ENCODE measurements at places on chromosomes 5 and 9.

GRCh38 chr5:57366744-57367143 lies 115.9 kb downstream of the ACTBL2 start:
- no peaks in the 10 kb centered on the region for H3K4me1 ChIP-seq
- H3K27me3 ChIP-seq = no peaks in the 10 kb centered on the region
- peak; percentile 39 for DNase-seq
- no peak overlapping the region for H3K27ac ChIP-seq
- H3K36me3 ChIP-seq = no peaks in the 10 kb centered on the region
- no peak overlapping the region for H3K4me3 ChIP-seq

DNA sequence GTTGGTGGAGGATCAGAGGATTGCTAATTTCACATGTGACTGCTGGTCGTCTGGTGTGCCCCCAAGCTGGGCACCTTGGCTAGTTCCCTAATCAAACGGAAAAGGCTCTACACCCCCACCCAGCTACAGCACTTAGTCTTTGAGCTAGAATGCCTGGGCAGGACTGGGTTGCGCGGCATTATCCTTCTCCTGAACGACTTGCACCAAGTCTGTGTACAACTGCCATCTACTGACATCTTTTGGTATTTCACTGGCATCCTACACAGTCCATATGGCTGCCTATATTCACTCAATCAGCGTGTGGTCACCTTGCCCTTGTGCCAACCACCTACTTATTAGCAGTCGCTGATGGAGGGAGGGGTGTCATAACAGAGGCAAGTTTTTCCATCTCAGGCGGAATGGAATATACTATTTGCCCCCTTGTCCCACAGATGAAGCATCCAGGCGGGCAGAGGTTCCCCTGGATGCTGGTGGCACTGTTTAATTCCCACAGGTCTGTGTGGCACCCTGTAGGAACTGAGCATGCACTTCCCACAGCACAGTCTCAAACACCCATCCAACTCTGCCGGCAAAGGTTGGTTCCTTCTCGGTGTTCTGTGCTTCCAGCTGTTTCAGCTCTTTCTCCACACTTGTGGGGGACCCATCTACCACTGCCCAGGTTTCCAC lies 150.1 kb downstream of the OSTF1 start:
- H3K4me3 ChIP-seq = no peak overlapping the region
- H3K27me3 ChIP-seq = no peaks in the 10 kb centered on the region
- peak; percentile 55 for DNase-seq
- H3K36me3 ChIP-seq = no peaks in the 10 kb centered on the region
- no peak overlapping the region for H3K27ac ChIP-seq

DNA sequence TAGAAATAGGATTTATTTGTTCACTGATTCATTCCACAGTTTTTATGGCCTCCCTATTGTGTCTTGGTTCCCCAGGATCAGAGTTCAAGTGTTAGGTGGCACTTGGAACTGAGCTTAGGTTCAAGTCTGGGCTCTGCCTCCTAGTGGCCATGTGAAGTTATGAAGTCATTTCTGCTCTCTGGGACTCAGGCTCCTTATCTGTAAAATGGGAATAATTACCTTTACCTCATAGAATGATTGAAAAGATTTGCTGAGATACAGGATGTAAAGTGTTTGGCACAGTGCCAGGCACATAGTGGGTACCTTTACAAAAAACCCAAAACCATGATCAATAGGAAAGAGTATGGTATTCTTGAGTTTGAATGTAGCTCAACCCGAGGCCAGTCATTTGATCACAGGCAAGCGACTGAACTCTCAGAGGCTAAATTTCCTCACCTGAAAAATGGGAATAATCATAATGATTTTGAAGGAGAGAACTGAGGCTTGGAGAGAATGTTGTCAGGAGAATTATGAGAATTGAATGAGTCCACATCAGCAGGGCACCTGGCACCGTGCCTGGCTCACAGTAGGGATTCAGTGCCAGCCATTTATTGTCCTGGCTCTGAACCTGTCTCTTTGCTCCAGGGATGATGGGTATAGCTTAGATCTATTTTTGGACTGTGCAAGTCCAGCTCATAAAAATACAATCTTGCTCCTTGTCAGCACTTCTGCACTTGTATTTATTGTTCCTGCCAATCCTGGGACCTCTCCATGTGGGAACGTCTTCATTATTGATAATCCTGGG lies 10.8 kb downstream of the NSG2 start:
- no peak overlapping the region for H3K4me3 ChIP-seq
- no peak overlapping the region for H3K27ac ChIP-seq
- no peaks in the 10 kb centered on the region for H3K27me3 ChIP-seq
- H3K36me3 ChIP-seq = no peaks in the 10 kb centered on the region
- no peak for DNase-seq

- H3K27ac ChIP-seq = no peak overlapping the region
- no peak for DNase-seq
- H3K36me3 ChIP-seq = no peaks in the 10 kb centered on the region
- peaks cover 10% of the 10 kb centered on the region for H3K4me1 ChIP-seq
- peak overlapping the region; percentile 5 for H3K4me3 ChIP-seq
These were observed 176.4 kb upstream of the PITX1 start for GRCh38 chr5:135210286-135211055.

- H3K27ac ChIP-seq = peak overlapping the region; percentile 75
- H3K27me3 ChIP-seq = no peaks in the 10 kb centered on the region
- peak; percentile 35 for DNase-seq
- H3K36me3 ChIP-seq = no peaks in the 10 kb centered on the region
These were observed 410.6 kb downstream of the PSAT1 start for GRCh38 chr9:78707481-78707991.

DNA sequence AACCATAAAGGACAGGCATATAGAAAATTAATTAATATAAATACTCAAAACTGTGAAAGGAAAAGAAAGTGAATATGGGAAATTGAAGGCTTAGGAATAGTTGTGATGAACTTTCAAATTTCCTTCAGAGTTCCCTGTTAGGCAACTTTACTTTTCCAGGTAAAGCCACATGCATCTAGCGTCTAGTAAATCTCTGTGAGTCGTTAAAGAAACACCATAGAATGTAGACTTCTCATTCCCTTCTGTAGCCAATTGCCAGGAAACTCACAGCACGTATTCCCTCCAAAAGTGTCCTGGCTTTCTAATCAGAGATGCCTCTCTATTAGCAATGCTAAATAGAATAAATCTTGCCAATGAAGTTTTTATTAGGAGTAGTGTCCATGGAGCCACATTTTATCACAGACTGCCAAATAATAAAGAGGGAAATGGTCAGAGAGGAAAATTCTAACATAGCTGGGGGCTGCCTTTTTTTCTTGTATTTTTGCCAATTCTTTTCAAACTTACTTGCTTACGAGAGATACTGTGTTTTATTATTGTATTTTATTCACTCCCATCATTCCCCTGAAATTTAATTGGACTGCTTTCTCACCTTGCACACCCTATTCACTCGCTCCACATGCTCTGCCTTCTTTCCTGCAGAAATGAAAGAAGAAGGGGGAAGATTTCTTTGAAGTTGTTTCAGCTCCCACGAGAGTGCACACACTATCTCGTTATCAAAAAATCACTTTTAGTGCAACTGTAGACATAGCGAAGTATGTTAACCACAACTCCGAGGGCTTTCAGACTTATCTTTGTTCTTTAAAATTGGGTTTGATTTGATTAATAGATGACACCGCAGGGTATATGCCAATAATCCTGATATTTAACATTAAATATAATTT lies 439.0 kb downstream of the CSNK1G3 start:
- H3K27ac ChIP-seq = no peak overlapping the region
- no peaks in the 10 kb centered on the region for H3K27me3 ChIP-seq
- peaks cover 2% of the 10 kb centered on the region for H3K4me1 ChIP-seq
- H3K36me3 ChIP-seq = no peaks in the 10 kb centered on the region
- no peak overlapping the region for H3K4me3 ChIP-seq
- peak; percentile 8 for DNase-seq

DNA sequence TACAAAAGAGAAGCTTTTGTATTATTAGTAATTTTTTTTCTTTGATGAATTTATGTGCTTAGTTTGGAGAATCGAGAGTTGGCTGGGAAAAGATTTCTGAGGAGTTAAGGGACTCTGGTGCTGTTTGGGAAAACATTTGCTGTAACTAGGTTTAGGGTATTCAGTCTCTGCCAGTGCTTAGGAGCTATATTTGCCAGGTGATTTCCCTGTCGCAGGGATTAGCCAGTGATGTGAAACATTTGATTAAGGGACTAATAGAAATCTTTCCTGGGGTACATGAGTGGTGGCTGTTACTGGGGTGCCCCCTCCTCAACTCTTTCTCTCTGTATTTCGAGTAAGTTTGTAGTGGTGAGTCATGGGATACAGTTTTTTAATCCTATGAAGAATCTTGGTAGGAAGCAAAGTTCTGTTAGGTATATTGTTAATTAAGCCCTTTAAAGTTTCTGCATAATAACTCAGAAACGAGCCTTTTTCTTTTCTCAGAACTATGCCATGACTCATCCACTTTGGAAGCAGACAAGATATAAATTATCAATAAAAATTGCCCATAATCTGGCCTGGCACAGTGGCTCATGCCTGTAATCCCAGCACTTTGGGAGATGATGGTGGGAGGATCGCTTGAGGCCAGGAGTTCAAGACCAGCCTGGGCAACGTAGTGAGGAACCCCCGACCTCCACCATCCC lies 18.6 kb downstream of the RGMB start:
- DNase-seq = no peak
- peaks cover 5% of the 10 kb centered on the region for H3K4me1 ChIP-seq
- peak overlapping the region; percentile 11 for H3K27ac ChIP-seq
- peaks cover 28% of the 10 kb centered on the region for H3K36me3 ChIP-seq

- H3K27me3 ChIP-seq = peaks cover 27% of the 10 kb centered on the region
- H3K4me3 ChIP-seq = no peak overlapping the region
- H3K36me3 ChIP-seq = no peaks in the 10 kb centered on the region
These were observed 117.2 kb downstream of the GADD45G start for GRCh38 chr9:89721971-89722530.

DNA sequence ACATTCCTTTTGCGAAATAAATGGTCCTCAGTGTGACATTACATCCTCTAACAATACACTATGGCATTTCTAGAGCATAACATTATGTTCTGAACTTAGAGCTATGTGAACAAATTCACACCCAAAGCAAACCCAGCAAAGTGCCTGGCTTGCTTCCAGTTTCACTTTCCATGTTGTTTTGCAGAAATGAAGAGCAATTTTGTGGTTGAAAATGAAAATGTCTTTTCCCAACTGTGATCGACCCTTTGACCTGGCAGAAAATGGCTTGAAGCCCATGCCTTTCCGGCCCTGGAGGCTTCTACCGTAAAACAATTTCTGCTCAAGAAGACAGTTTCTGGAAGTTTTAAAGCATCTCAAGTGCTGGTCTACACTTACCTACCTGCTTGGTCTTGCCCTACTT lies 344.7 kb upstream of the RGMB start:
- H3K4me3 ChIP-seq = peak overlapping the region; percentile 54
- H3K27ac ChIP-seq = no peak overlapping the region
- no peaks in the 10 kb centered on the region for H3K36me3 ChIP-seq
- H3K4me1 ChIP-seq = no peaks in the 10 kb centered on the region
- DNase-seq = peak; percentile 77
- no peaks in the 10 kb centered on the region for H3K27me3 ChIP-seq

DNA sequence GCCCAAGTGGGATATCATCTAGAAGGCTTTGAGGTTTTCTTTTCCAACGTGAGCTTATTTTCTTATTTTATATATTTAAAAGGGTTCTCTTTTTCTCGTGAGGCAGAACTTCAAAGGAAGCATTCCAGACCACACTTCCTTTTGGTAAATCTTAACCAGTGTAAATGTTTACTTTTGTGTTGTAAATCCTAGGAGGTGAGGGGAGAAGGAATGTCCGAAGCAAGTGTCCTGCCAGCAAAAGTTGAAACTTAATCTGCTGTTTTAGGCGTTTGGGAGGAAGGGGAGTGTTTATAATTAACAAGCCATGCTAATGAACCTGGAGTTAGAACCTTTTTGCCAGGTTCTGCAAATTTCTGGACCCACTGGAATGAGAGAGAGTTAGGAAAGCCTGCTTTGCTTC lies 37.9 kb downstream of the WWC1 start:
- no peak for DNase-seq
- H3K4me1 ChIP-seq = peaks cover 18% of the 10 kb centered on the region
- H3K36me3 ChIP-seq = no peaks in the 10 kb centered on the region
- no peak overlapping the region for H3K4me3 ChIP-seq
- H3K27ac ChIP-seq = peak overlapping the region; percentile 53

GRCh38 chr9:110207071-110207641 lies 803 bp downstream of the C9orf152 start:
- no peaks in the 10 kb centered on the region for H3K4me1 ChIP-seq
- no peaks in the 10 kb centered on the region for H3K36me3 ChIP-seq
- DNase-seq = no peak
- H3K27ac ChIP-seq = no peak overlapping the region
- no peak overlapping the region for H3K4me3 ChIP-seq
- peaks cover 16% of the 10 kb centered on the region for H3K27me3 ChIP-seq

DNA sequence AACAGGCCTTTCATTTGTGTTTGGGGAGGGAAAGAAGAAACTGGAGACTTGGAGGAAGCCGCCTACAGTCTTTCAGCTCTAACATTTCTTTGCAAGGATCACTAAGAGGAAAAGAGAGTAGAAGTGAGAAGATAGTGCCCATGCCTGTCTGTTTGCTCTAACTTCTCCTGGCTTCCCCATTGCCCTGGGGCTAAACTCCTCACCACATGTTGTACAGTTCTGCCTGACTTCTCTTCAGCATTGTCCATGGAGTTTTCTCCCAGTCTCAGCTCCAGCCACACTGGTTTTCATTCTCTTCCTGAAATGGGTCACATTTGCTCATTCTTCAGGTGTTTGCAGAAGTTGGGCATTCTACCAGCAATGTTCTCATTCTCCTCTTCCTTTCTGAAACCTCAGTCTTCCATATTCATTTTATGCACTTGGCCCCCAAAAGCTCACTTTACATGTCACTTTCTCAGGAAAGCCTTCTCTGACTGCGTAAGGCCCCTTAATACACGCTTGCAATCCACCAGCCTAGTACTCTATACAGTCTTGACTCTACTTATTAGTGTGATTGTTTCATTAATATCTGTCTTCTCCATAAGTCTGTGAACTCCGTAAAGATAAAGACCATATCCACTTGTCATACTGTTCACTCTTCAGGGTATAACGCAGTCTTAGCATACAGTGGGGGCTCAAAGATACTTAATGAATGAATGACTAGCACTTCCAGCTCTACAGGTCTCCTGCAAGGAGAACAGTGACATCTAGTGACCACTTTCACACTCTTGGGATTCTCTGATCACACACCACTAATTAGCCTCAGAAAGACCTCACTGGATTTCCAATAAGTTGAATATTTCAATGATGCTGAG lies 40.2 kb upstream of the TRIM32 start:
- H3K4me1 ChIP-seq = peaks cover 1% of the 10 kb centered on the region
- H3K27ac ChIP-seq = no peak overlapping the region
- DNase-seq = peak; percentile 67
- H3K4me3 ChIP-seq = no peak overlapping the region

- H3K4me1 ChIP-seq = no peaks in the 10 kb centered on the region
- DNase-seq = no peak
- H3K36me3 ChIP-seq = no peaks in the 10 kb centered on the region
- no peaks in the 10 kb centered on the region for H3K27me3 ChIP-seq
- H3K27ac ChIP-seq = no peak overlapping the region
- no peak overlapping the region for H3K4me3 ChIP-seq
These were observed 1.1 kb downstream of the PCDHB6 start for GRCh38 chr5:141150993-141151325.

GRCh38 chr5:131463656-131464055 lies 171.4 kb downstream of the RAPGEF6 start:
- DNase-seq = no peak
- H3K36me3 ChIP-seq = peaks cover 2% of the 10 kb centered on the region
- H3K4me1 ChIP-seq = no peaks in the 10 kb centered on the region
- H3K4me3 ChIP-seq = no peak overlapping the region

GRCh38 chr9:98806394-98807035 lies 955 bp upstream of the GALNT12 start:
- no peak overlapping the region for H3K27ac ChIP-seq
- no peaks in the 10 kb centered on the region for H3K27me3 ChIP-seq
- DNase-seq = no peak
